Activated CD4-positive, alpha-beta T cell treated with anti-CD3 and anti-CD28 coated beads, Interleukin-2, Interleukin-6, amounts not matched to agents 100 ng/mL and 50 ng/mL, durations not matched to agents 16 hours and 8 hours (primary cell): ENCODE measurements at places on chromosomes 5 and 9.

- DNase-seq = no peak
These were observed 147.1 kb upstream of the MAP1B start for GRCh38 chr5:71960195-71960594.

DNA sequence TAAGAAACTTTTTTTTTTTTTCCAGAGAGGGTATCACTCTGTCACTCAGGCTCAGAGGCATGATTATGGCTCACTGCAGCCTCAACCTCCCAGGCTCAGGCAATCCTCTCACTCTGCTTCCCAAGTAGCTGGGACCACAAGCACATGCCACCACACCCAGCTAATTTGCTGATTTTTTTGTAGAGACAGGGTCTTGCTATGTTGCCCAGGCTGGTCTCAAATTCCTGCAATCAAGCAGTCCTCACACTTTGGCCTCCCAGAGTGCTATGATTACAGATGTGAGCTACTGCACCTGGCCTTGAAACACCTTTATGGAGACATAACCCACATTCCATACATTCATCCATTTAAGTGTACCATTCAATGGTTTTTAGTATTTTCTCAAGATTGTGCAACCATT, 23.7 kb upstream of the CCDC180 start:
- DNase-seq = no peak

DNA sequence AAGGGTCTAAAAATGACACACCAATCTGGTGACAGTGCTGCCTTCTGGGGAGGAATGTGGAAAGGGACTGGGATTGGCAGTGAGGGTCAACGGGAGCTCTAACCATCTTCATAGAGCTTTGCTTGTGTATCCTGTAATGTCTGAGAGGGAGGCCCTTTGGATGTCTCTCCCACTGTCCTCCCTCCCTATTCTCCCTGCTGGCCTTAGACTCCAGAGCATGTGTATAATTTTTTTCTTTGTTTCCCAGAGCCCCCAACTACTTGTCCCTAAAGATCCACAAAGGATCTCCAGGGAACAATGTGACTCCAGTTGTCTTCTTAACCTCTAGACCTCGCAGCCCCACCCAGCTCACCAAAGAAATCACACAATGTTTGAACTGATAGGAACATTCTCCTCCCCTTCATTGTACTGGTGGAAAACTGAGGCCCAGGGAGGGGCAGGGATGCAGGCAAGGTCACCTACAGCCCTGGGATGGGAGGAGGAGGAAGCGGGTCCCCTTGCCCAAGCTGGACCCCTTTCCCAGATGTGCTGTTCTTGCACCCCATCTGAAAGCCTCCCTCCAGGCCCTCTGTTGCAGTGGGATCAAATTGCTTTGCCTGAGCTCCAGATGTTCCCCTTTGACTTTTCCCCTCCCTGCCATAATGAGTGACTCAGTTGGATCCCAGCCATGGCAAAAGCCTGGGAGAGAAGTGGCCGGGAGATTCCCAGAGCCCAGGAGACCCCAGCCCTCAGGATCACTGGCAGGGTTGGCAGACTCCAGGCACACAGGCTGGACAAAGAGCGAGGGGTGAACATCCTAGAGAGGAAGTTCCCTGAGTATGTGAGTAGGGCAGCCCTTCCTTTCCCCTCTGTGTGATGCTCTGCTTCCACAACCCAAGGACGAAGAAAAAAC, 21.8 kb downstream of the SPARC start:
- DNase-seq = no peak

DNA sequence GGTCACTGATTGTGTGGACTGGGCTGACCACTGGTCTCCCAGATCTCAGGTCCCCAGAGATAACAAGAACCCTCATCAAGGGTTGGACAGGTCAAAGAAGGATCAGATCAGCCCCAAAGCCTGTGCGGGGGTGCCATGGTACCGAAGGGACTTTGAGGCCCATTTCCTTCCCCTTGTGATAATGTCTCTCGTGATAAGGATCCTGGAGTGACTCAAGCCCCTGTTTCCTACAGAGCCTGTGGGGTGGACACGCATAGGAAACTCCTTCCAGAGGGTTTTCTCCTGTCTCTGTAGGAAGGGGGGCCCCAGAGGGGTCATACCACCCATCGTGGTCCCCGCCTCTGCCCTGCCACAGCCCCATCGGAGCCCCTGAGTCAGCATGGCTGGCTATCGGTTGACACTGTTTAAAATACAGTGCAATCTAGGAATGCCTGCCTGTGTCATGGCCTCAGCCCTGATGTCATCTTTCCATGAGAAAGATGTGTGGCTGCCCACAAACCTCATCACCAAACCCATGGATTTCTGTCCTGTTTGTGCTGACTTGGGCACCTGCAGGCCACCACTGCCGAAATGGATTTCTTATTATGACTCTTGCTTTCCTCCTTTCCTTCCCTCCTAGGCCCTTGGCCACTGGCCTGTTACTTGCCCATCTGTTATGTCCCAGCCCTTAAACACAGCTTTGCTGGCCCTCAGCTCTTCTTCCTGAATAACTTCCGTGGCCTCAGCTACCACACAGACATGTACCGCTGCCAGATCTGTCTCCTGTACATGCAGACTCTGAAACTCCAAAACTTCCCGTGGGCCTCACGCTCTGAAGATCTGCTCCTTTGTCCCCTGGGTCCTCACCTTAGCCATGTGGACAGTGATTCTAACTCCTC, 2.9 kb upstream of the CSF2 start:
- peak; percentile 58 for DNase-seq

- no peak for DNase-seq
These were observed 82.5 kb upstream of the SMIM23 start for GRCh38 chr5:171703146-171703545.

- DNase-seq = no peak
These were observed 146.4 kb upstream of the TNC start for GRCh38 chr9:115264313-115264712.

DNA sequence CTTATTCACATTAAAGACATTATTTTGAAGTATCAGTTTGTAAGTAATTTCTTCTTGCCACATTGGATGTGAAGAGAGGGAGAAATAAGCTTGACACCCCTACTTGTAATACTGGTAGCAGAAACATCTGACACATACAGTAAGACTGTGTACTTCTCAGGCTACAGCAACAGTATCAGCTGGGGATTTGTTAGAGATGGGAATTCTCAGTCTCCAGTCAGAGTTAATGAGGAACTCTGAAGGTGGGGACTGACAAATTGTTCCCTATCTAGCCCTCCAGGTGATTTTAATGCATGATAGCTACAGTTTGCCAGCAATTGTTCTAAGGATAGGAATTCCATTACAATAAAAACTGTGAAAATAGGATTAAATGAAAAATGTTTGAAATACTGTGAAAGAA, 524.8 kb downstream of the PRR16 start:
- no peak for DNase-seq

DNA sequence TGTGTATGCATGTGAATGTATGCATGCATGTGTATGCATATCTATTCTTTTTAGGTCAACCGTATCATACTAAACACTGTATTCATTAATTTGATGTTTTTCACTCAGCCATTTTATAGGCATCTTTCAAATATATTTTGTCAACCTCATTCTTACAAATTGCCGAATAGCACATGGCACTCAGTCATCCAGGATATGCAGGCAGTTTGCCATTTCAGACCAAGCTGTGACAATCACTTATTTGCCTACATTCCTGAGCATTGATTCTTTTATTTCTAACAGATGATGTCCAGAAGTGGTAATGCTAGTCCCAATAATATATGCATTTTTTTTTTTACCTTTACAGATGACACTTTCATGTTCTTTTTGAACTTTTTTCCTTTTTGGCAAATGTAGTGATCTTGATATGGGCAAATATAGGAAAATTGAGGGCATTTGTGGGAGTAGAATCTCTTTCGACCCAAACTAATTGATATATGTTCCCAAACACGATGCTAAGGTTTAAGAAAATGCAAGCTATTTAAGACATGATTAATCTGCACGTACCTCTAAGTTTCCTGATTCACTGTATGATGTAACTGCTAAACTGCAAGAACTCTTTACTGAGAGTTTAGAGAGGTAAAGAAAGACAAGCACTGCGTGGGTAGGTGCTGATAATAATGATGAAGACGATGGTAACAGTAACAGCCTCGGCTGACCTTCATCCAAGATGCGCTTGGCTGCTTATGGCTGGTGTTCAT, 153.9 kb upstream of the DAP start:
- no peak for DNase-seq

- DNase-seq = no peak
These were observed 209.8 kb downstream of the CSNK1G3 start for GRCh38 chr5:123721675-123722276.

DNA sequence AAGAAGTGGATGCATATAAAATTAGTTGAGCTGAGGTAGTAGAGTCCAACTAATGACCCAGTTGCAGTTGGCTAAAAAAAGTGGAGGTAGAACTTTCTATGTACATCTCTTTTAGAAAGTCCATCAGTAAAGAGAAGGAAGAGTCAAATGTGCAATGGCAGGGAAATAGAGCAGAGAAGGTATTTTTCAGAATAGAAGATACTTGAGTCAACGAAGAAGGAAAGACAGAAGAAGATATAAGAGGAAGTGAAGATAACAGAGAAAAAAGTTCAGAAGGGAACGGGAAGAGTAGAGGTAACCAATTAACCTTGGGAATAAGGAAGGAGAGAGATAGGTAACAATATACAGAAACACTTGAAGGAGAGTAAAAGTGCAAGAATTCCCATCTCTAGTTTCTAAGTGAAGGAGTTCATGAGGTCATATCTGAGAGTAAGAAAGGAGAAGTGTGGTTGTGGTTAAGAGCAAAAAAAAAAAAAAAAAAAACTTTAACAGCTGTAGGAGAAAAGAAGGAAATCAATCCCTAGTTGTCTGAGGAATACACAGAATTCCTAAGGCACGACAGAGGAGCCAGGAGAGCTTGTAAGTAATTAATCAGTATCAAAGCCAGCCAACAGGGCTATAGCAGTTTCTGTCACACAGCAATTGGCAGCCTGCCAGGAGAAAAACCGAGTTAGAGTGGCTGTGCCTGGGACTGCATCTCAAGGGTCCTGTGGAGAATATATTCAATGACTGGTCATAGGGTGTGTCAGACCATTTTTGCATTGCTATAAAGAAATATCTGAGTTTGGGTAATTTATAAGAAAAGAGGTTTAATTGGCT, 61.0 kb downstream of the ARL15 start:
- DNase-seq = no peak

DNA sequence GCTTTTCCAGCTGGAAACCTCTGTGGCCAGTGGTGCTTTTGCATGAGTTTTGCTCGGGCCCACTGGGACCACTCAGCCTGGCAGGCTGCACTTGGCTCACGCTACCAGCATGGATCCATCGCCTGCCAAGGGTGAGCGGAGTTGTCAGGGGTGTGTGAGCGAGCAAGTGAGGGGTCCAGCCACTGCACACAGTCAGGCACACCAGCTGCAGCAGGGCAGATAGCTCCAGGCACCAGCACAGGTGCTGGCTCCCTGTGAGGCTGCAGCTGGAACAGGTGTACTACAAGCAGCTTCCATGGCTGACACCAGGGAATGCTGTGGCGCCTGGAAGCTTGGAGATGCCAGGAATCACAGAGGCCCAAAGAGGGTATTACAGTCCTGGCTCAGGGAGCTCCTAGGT, 391.2 kb upstream of the SGCD start:
- DNase-seq = no peak

- no peak for DNase-seq
These were observed 18.3 kb downstream of the RICTOR start for GRCh38 chr5:39055768-39056398.

DNA sequence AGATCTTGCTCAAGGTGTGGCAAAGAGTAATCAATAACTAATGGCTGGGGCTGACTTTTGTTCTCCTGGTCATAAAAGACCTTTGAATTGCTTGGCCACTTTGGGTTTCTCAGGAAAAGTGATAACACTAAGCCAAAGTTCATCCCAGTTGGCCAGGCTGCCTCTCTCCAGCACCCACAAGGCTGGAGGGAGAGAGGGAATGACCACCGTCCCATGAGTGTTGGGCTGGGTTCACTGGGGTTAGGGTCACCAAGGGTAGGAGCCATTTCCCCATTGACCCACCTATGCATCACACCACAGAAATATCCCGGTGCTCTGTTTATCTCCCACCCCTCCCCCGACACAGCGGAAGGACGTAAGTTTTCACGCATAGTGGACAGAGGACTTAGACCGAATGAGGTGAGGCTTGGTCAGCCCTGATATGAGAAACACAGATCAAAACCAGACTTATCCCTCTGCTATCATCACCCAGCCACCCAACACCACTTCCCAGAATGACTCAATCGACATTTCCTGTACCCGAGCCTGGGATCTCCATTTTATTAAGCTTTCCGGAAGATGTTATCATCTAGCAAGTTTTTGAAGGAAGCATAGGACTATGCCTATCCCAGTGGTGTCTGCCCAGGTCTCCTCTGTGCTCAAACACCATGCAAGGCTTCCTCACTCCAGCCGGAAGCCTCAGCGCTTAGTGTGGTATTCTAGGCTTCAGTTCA, 27.0 kb upstream of the PPARGC1B start:
- DNase-seq = no peak

GRCh38 chr9:113299800-113300292, 3.3 kb downstream of the RNF183 start:
- DNase-seq = no peak

DNA sequence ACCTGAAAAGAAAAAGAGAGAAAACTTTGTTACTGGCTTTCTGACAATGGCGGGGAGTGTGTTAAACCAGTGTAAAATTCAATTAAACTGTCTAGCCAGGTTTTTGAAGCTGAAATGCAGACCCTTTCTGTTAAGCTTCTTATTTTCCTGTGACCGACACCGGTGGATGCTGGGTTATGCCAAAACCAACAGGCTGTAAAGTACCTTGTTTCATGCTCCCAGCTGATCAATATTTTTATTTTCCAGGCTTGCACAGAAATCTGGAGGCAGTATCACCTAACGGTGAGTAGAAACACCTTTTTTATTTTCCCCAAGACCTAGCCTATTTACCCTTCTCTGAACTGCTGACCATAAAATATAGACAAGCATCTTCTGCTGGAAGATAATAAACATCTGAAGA, 94.9 kb upstream of the GRHPR start:
- DNase-seq = no peak

GRCh38 chr9:121071756-121072421, 2.9 kb upstream of the CNTRL start:
- DNase-seq = peak; percentile 50

DNA sequence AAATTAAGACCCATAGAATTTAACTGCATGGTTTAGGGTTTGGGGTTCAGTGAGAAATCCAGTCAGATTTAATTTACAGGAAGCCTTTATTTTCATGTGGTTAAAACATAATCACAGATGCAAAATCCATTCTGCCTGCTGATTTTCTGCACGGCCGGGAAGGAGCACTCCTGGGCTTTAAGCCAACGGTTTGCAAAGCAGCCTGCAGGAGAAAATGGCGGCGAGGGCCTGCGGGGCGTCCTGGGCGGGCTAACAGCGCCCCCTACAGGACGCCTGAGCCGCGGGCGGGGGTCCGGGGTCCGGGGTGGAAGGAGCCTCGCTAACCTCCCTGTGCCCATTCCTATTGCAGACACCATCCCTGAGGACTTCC, 47.6 kb downstream of the THBS4 start:
- DNase-seq = peak; percentile 82

DNA sequence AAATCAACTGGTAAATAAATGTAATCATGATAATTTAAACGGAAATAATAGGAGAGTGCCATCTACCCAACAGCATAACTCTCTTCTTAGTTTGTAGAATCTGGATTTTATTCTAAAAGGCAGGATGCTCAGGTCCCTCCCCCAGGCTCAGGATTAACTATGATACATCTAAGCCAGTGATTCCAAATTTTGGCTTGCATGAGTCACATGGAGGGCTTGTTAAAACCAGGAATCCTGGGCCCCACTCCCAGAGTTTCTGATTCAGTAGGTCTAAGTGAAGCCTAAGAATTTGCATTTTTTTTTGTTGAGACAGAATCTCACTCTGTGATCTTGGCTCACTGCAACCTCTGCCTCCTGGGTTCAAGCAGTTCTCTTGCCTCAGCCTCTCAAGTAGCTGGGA, 62.3 kb upstream of the ZFR start:
- DNase-seq = no peak
